CD4-positive, alpha-beta T cell treated with Interleukin-6 at 100 ng/mL for 8 hours (primary cell): ENCODE measurements at places on chromosomes 13 and 19.

DNA sequence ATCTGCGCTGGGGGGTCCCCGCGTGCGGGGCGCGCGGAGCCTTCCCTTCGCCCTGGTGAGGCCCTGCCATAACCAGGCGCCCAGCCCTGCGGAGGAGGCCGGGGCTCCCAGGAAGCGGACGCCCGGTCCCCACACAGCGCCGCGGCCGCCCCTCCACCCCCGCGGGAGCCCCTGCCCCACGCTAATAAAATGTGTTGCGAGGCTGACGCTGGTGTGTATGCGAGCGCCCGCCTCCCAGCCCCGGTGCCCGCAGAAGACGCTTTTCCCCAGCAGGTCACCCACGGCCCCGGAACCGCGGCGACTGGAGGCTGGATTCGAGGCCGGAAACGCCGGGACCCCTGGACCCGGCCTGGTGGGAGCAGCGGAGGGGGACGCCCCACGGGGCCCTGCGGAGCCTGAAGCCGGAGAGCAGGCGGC, 12.1 kb upstream of the CDC34 start:
- DNase-seq, result no peak

DNA sequence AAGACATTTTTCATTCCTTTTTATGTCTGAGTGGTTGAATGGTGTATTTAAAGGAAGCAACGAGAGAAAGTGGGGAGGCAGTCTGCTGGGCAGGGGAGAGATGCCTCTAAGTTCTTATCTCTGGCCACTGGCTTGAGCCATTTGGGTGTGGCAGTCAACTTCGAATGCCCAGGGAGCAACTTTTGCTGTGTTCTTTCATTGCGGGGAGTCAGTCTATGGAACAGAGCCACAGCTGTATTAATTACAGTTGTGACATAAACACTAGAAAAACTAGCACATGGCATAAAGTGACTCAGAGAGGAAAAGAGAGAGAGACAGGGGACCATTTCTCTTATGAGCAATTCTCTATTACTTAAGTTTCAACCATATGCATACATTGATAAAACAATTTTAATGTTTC, 40.4 kb upstream of the PDCD5 start:
- no peak for DNase-seq

DNA sequence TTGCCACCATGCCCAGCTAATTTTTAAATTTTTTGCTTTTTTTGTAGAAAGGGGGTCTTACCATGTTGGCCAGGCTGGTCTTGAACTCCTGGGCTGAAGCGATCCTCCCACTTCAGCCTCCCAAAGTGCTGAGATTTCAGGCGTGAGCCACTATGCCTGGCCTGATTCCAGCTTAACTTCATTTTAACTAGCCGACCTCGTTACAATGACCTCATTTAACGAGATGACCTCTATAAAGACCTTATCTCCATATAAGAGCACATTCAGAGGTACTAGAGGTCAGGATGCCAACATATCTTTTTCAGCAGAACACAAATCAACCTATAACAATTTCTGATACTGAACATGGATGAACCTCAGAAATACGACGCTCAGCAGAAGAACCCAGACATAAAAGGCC, 10.6 kb downstream of the KCNN1 start:
- no peak for DNase-seq

- DNase-seq, result no peak
Measured at GRCh38 chr13:48000559-48001113, 437 bp downstream of the SUCLA2 start.

- no peak for DNase-seq
Measured at GRCh38 chr13:85503797-85504196, 295.4 kb downstream of the SLITRK6 start.

- DNase-seq, result no peak
Measured at GRCh38 chr19:3124630-3125029, 11.2 kb upstream of the GNA15 start.

- DNase-seq, result no peak
Measured at GRCh38 chr13:27408074-27408473, 16.3 kb upstream of the GTF3A start.

DNA sequence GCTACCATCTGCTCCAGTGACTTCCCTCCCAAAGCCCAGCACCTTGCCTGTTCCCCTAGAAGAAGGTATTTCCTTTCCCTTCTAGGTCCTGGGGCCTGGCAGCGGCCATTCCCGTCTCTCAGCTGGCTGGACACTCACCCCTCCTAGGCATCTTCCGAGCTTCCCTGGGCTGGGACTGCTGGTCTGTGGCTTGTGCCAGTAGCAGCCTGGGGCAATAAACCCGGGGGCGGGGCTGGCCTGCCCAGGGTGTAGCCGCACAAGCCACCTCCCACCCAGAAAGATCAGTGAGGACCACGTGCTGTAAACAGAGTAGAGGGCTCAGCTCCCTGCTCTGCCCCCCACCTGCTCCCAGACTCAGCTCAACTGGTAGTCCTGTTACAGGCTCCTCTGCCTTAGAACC, 15.0 kb downstream of the LIPE start:
- no peak for DNase-seq

DNA sequence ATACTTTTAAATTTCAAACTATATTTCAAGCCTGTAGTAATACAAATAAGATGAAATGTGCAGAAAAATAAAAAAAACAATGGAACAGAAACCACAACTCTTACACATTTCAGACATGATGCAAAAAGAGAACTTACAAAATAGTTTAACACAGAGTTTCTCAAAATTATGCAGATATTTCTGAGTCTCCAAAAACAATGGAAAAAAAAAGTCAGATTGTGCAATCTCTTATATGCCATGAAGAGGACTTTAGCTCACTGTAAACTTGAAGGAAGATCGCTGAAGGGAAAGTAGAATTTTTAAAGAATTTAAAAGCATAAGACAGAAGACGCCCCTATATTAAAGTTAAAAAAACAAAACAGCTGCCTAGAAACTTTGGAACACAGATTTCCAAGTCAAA, 20.4 kb downstream of the ZNF708 start:
- no peak for DNase-seq

DNA sequence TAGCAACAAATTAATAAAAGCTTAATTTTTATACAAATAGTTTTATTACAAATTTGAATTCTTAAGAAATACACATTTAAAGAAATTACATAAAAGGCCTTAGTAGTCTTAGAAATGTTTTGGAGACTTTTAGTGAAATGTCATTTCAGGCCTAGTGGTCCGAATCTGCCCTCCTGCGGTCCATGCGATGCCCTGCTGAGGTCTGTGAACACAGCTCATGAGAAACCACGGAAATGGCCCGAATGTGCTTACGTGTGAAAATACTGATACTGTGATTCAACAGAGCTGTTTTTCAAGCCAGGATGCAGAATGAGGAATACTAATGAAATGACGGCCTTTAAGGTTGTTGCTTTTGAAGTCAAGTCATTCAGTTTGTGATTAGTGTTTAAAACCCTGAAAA, 157.9 kb downstream of the COL4A1 start:
- DNase-seq, result no peak

DNA sequence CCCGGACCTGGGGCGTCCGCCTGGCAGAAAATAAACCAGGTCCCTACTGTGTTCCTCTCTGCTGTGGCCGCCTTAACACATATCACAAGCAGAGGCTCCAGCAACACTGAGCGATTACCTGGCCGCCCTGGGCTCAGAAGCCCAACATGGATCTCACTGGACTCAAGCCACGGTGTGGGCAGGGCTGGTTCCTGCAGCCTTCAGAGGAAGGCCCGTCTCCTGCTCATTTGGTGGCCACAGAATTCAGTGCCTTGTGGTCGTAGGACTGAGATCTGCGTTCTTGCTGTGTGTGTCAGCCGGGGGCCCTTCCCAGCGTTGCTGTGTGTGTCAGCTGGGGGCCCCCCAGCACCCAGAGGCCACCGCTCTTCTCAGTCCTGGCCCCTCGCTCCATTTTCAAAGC, 30.2 kb downstream of the C2CD4C start:
- no peak for DNase-seq

GRCh38 chr19:45104658-45105349, 11.8 kb downstream of the PPP1R37 start:
- no peak for DNase-seq

DNA sequence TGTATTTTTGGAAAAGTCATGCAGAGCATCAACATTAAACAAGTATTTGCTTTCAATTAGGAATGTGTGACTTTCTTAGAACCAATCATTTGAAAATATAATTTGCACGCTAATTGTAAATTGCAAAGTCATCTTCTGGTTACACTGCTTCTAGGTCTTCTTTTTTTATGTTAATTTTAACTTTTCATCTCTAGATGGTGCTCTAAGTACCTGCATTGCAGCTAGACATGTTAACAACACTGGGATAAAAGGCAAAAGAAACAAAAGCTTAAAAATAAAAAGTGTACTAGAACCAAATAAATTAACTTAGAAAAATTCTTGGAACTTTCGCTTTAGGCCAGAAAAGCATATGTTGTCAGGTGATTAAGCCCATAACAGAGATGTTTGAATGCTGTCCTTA, 2758.2 kb downstream of the PCDH9 start:
- no peak for DNase-seq

DNA sequence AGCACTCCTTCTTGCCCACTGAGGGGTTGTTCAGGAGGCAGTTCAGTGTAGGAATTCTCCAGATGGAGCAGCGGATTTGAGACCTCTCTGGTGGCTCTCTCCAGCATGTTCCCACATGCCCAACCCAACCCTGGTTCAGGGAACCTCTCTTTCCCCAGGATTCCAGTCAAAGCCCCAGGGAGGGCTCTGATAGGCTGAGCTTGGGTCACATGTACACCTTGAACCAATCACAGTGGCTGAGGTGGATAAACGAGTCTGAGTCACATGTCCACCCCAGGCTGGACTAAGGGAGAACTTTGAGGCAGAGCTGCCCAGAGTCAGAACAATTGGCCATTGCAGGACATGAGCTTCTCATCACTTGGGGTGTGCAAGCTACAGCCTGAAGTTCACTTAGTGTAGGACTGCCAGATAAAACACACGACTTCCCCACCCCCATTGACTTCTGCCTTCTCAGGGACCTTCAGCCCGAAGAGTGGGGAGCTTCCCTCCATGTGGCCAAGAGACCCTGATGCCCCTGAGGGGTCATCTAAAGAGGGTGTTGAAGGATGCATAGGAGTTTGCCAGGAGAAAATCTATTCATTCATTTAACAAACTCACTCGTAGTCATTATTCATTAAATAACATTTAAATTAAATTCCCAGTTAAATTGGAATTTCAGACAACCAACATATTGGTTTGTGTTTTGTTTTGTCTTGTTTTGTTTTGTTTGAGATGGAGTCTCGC, 4.0 kb upstream of the MAST3 start:
- no peak for DNase-seq

DNA sequence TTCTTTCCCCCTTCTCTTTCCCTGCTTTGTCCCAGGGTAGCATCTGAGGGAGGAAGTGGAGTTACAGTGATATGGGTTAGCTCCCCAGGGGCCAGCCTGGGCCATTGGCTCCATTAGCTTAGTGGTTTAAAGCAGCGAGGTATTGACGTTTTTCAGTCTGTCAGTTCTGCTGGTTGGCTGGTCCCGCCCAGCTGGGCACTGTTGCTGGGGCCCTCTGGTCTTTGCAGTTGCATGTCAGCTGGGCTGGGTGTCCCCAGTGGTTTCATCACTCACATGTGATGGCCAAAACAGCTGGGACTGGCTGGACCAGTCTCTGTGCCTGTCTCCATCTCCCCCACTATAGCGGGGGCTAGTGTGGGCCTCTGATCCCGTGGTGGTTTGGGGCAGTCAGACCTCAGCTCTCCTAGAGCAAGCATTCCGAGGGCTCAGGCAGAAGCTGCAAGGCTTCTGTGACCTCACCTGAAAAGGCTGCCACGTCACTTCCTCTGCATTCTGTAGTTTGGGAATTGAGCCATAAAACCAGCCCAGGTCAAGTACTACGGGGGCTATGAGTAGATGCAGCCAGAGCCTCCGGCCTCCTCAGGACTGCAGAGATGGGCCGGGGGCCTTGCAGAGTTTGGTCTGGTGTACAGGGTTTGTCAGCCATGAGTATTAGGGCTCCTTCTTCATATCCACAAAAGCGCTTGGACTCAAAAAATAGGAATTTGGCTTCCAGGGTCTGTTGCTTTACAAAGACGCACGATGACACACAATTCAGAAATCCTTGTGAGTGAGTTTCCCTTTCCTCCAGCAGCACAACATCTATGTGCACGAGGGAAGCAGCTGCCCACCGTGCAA, 30.0 kb downstream of the TSSK6 start:
- DNase-seq, result no peak
